ENCODE measurements at places on chromosomes 3 and 15. TPM values are rescaled to one million over a fixed set of nuclear protein-coding genes. Genes with fewer than 3 reads are reported as not detected.

DNA sequence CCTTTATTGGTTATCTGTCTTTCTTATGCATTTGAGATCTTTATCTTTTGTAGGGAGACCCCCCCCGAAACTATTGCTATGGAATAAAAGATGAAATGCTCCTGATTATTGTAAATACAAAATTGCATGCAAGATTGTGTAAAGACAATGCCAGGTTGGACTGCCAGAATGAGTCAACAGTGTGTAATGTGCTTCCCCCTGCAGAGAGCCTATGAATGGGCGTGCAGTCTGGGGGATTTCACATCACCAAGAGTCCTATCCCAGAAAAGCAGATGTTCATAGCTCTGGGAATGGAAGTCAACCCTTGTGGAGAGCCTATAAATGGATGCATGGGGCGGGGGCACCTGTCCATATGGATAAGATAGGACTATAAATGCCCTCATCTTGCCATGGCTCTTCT lies 584.3 kb downstream of the NSUN3 start:
- no peak overlapping the region for H3K4me3 ChIP-seq
- H3K36me3 ChIP-seq = peaks cover 25% of the 10 kb centered on the region
- no peaks in the 10 kb centered on the region for H3K27me3 ChIP-seq
- no peak overlapping the region for H3K27ac ChIP-seq

GRCh38 chr15:43135351-43135750 lies 2.0 kb downstream of the TMEM62 start:
- no peak overlapping the region for H3K27ac ChIP-seq
- no peak for DNase-seq
- H3K4me3 ChIP-seq = peak overlapping the region; percentile 87
- peaks cover 9% of the 10 kb centered on the region for H3K36me3 ChIP-seq
- H3K4me1 ChIP-seq = peaks cover 16% of the 10 kb centered on the region

DNA sequence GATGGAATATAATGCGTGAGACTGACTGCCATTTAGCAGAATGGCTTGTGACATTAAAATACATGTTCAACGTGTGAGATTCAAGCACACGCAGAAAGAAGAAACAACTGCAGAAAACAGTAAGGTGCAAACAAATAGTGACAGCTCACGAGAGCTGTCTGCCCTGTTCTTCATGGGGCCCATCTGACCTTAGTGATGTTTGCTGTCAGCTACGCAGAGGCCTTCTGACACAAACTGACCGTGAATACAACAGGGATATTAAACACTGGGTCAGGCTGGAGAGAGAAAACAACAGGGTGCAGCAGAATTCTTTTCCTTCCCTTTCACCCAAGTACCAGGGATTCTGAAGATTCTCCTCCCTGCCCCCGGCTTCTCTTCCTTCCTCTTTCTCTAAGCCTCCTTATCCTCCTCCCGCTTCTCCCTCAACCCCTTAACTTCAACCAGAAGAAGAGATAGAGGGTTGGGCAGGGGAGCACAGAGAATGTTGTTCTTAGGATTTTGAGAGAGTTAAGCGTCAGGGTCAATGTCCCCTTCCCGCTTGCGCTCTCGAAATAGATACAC lies 2.1 kb downstream of the TNFAIP8L3 start:
- no peak overlapping the region for H3K4me3 ChIP-seq
- H3K36me3 ChIP-seq = peaks cover 4% of the 10 kb centered on the region
- H3K27me3 ChIP-seq = peaks cover 80% of the 10 kb centered on the region
- no peak for DNase-seq
- H3K27ac ChIP-seq = no peak overlapping the region

DNA sequence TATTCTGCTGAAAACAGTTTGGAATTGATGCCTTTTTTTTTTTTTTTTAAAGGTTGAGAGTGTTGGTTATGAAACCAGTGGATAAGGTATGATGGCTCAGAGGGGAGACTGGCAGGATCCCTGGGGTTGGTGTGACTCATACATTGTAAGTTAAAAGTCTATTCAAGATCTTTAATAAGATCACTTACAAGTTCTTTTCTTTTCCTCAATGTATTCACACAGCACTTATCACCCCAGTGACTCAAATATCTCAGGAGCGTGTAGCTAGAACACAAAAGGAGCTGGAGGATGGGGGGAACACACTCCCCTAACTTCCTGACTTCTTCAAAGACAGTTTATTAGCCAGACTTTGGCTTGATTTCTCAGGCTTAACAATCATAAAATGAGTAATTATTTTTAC lies 285.3 kb downstream of the SV2B start:
- H3K36me3 ChIP-seq = peaks cover 8% of the 10 kb centered on the region
- no peak overlapping the region for H3K27ac ChIP-seq
- no peak for DNase-seq
- no peaks in the 10 kb centered on the region for H3K27me3 ChIP-seq
- peaks cover 13% of the 10 kb centered on the region for H3K4me1 ChIP-seq

- peak; percentile 11 for DNase-seq
- H3K27ac ChIP-seq = no peak overlapping the region
- peaks cover 39% of the 10 kb centered on the region for H3K4me1 ChIP-seq
- H3K36me3 ChIP-seq = peaks cover 3% of the 10 kb centered on the region
- H3K27me3 ChIP-seq = no peaks in the 10 kb centered on the region
These were observed 134.2 kb downstream of the OTOL1 start for GRCh38 chr3:161630794-161631193.

GRCh38 chr15:75989045-75989444 lies 23.2 kb downstream of the NRG4 start:
- no peak overlapping the region for H3K27ac ChIP-seq
- peaks cover 2% of the 10 kb centered on the region for H3K4me1 ChIP-seq
- no peak overlapping the region for H3K4me3 ChIP-seq
- peaks cover 4% of the 10 kb centered on the region for H3K36me3 ChIP-seq
- DNase-seq = no peak

GRCh38 chr3:126259411-126260391 lies 79.3 kb upstream of the ALDH1L1 start:
- H3K4me1 ChIP-seq = peaks cover 14% of the 10 kb centered on the region
- peak; percentile 73 for DNase-seq
- peaks cover 3% of the 10 kb centered on the region for H3K27me3 ChIP-seq
- H3K27ac ChIP-seq = no peak overlapping the region

OXNAD1 gene
- 20.1 TPM for total RNA-seq

- H3K27me3 ChIP-seq = no peaks in the 10 kb centered on the region
- H3K36me3 ChIP-seq = no peaks in the 10 kb centered on the region
- H3K27ac ChIP-seq = peak overlapping the region; percentile 29
- no peak overlapping the region for H3K4me3 ChIP-seq
- peaks cover 23% of the 10 kb centered on the region for H3K4me1 ChIP-seq
These were observed 573.3 kb downstream of the EPHB1 start for GRCh38 chr3:135368316-135368715.

DNA sequence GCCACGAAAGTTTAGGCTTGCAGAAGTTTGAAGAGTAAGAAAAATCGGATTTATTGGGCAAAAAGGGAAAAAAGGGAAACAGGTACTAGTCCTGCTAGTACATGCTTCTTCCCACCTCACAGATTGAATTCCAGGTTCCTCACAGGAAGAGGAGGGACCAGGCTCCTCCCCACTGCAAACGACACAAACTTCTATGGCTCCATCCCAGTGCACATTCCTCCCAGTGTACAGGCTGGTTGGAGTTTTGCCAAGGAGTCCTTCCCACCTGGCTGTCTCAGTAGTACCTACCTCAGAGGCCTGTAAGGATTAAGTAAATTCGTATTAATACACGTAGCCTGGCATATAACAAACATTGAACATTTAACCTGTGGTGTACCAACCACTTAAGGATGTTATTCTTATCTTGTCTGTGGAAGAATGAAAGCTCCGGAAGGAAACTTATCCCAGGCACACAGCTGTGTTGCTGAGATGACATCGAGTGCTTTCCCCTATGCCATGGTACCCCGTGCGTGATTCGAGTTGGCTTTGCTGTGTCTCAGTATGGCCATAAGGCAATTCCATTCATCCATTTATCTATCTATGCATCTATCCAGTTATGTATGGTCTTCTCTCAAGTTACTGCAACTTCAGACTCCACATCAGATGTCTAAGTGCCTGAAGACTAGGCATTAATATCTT lies 294.3 kb downstream of the LRTM1 start:
- peaks cover 14% of the 10 kb centered on the region for H3K4me1 ChIP-seq
- H3K27ac ChIP-seq = no peak overlapping the region
- DNase-seq = no peak
- H3K36me3 ChIP-seq = peaks cover 2% of the 10 kb centered on the region
- no peaks in the 10 kb centered on the region for H3K27me3 ChIP-seq
